Stimulated activated CD8-positive, alpha-beta memory T cell treated with anti-CD3 and anti-CD28 coated beads, Interleukin-7, amount 100 ng/mL, for 1 hour (primary cell): ENCODE measurements at places on chromosomes 3 and 15.

DNA sequence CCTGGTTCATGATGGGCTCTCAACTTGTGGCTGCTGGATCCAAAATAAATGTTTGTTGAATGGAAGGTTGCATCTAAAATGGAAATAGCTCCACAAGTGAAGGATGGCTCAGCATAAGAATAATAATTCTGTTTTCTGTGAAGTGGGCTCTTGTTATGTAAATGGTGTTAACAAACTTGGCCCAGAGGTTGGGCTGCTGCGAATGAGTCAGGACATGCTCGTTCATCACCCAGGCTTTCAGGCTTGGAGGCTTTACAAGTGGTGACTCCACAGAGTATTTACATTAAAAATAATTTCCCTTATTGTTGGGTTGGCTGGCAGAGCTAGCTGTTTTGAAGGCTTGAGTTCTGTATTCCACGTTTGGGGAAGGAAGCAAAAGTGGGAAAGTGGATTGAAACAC is 60.5 kb downstream of the ITGB5 start:
- no peak for DNase-seq

DNA sequence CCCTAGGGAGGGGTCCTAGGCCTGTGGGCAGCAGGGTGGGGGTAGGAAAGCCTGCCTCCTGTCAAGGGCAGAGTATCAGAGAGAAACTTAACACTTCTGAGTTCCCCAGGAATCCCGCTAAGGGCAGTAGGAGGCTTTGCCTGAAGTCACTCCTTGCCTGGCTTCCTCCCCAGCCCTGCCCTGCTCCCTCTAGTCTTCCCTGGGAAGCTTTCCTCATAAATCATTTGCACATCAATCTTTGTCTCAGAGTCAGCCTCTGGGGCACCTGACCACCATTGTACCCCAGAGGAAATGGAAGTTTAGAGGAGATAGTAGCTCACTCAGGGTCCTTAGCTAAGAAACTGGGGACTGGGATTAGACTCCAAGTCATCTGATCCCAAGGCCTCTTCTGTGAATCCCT is 129.4 kb upstream of the TLE3 start:
- no peak for DNase-seq

DNA sequence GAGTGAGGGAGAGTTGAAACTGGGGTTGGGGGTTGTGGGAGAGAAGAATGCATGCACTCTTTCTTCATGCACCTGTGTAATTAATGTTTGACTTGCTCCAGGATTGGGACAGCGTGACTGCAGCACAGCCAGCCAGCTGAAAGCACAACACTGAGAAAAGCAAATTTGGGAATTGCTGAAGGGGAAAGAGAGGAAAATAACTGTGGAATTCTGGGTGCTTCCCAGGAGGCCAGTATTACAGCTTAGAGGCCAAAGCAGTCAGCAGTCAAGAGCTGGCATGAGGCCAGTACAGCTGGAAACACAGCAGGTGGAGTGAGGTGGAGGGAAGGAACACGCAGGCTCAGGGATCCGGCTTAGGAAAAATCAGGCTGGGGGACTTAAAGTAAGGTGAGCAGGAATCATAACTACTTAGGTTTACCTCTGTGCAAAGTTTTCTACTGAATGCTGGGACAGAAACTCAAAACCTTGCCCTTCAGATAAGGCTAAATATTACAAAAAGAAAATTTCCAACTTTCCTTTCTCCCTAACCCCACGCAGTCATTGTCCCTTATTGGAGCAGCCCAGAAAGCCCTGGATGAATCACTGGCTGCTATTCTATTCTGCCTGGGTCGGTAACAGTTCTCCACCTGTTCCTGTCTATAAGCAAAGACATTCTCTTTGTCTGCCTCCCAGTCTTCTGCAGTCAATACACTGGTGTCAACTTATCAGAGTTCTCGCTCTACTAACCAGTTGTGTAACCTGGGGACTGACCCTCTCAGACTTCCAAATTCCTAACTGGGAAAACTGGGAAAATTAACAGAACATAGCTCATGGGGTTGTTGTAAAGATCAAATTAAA is 167.2 kb downstream of the MAGI1 start:
- no peak for DNase-seq

GRCh38 chr15:80203361-80203885 is 48.6 kb downstream of the CTXND1 start:
- DNase-seq, result no peak

- no peak for DNase-seq
These were observed 220.9 kb downstream of the AGBL1 start for GRCh38 chr15:86300390-86301125.
